ENCODE measurements at places on chromosomes 1 and 21.
A peak's percentile ranks its signal among the peaks of the same experiment; 100 is the strongest.

GRCh38 chr1:111234258-111234657 is 6.7 kb downstream of the CHI3L2 start:
- DNase-seq: no peak

DNA sequence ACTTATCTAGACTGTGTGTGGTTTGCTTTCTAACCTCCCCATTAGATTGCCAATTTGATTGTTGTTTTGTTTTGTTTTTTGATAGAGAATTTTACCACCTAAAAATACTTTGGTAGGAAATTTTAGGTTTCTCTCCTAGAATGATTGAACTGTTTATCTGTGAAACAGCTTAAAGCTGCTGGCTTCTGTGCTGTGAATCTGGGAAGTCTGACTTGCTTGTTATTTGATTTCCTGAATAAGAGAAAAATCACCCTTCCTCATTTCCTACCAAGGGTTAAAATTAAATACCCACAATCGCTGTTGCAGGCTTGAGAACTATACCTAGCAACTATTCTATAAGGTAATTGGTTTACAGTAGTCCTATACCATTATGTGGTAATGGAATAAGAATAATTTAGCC is 198.9 kb upstream of the CACYBP start:
- DNase-seq: no peak

DNA sequence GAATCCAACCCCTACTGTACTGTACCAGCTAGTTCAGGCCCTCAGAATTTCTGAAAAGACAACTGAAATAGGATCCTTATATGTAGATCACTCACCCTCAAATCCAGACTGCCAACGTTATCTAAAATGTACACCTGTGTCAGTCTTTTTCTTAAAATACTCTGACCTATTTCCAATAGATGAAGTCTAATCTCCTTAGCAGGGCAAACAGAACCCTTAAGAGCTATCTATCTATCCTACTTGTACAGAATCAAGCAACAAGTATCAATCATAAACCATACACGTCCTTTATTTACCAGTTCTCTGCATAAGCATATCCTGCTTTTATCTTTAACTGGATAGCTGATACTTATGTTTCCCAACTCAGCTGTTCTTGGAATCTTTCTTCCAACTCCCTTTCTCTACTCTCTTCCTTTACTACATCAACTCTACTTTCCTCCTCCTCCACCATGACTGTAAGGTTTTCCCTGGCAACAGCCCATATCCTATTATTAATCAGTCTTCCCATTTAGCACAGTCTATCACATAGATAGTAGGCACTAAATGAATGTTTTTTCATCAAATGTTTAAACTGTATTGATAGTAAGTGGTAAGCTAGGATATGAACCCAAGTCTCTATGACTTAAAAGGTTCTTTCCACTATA is 2.8 kb downstream of the LRIF1 start:
- DNase-seq: no peak

- no peak for DNase-seq
Observed at GRCh38 chr1:36081926-36082485, 1.9 kb upstream of the TEKT2 start.

DNA sequence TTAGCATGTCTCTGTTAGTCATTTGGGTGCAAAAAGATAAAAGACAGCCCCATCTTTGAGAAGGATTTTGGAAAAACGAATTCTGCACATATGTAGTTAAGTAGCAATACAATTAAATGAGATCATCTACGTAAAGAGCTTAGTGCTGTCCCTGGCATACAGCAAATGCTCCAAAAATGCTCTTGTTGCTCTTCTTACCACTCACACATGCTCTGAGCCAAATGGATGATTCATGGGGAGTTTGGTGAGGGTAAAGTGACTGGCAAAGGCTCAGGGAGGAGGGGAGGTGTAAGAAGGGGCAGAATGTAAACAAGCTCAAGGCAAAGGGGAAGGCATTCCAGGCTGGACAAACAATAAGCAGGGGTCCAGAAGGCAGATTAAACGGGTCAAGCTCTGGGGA is 191.9 kb downstream of the AK5 start:
- no peak for DNase-seq

DNA sequence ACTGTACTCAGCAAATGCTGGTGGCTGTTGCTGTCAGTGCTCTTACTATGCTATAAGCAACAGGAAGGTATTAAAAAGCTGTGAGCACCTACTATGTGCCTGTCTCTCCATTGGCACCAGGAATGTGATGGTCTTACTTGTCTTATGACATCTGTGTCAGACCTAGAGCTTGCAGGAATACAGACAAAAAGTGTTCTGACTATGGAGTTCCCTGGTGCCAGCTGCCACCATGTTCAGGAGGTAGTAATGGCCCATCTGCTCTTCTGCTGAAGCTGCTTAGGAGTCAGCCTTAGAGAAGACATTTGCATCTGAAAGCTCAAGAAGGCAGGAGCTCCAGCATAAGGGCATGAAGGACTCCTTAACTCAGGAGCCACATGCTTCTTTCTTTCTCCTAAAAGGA is 52.3 kb downstream of the MAB21L3 start:
- no peak for DNase-seq

DNA sequence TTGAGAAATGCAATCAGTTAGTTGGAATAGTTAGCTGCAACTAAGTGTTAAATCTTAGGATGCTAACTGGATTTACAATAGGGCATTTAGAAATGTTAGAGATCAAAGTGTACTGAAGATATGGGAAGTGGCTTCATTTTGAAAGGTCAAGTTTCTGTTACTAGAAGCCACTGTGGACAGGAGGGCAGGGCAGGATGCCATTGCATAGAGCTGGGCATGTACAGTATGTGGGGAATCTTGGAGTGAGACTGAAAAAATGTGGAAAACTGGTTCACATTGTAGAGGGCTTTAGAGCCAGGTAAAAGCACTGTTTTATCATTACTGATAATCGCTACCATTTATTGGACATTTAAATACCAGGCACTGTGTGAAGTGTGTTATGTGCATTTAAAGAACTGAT is 31.0 kb downstream of the ARID1A start:
- DNase-seq: no peak

- no peak for DNase-seq
Observed at GRCh38 chr1:116167625-116168276, 56.6 kb downstream of the MAB21L3 start.

DNA sequence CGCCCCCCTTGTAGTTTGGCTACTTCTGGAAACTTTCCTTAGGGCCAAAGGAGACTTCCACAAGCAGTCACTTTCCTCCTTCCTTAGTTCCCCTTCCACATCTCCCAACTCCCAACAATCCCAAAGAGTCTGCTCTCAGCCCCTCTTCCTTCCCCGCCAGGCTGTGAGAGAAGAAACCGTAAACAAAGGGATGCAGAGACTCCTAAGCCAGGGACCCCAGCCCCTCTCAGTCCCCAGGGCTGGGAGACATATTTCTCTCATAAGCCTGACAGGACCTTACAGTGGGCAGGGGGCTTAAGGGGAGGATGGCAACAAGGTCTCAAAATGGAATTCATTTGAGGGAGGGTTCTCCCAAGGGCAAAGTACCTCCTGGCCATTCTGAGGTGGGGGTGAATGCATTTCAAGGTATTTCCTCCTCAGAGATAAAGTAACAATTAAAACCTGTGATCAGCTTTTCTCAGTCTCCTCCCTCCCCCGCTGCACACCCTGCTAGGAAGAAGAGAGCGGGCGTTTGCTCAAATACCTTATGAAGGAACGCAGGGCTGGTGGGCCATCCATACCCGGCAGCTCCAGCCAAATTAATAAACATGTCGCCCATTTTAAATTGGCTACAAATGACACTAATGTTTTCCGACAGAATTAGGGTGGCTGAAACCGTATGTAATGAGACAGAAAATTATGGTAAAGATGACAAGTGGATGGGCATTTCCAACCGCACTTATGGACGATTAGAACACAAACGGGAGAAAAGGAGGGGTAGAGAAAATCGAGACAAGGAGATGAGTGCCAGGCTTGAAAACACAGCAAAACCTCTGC is 4.0 kb downstream of the BARHL2 start:
- DNase-seq: no peak

DNA sequence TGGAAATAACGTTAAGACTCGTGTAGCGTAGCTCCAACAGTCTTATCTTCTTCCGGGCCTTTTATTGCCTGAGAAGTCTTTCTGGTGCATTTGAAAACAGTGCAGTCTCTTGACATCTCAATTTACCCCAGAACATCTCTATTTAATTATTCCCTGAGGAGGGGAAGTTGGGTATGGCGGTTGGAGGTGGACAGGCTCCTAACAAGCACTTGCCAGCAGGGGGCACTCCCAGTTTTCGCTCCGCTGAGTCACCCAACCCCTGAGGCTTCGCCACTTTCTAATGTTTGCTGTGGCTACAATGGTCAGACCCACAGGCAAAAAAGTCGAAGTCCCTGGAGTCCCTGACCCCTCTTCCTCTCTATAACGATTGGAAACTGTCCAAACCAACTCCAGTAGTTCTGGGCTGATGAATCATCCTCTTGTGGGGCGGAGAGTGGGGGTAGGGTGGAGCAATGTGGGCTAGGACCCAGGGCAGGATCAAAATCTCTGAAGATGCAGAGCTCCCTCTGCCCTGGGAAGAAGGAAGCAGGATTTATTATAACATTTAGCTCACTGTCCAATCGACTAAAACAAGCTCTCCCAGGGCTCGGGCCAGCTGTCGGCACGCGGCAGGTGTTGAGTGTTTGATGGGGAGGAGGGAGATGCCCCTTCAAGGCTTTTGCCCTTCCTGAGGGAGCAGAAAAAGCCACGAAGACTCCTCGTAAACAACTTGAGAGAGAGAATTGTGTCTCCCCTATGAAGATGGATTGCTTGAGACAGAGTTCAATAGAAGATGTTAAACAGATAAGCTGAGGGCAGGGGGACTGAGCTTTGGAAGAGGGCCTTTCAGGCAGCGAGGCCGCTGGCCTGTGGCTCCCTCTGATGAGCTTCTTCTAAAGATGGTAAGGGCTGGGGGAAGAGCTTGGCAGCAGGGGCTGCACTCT is 85.7 kb downstream of the BRINP2 start:
- peak; percentile 92 for DNase-seq

GRCh38 chr1:235108876-235109275 is 19.8 kb downstream of the TOMM20 start:
- no peak for DNase-seq

GRCh38 chr1:179091691-179092165 is 9.9 kb downstream of the TOR3A start:
- peak; percentile 18 for DNase-seq

GRCh38 chr1:184116287-184116686 is 64.8 kb downstream of the TSEN15 start:
- DNase-seq: no peak

DNA sequence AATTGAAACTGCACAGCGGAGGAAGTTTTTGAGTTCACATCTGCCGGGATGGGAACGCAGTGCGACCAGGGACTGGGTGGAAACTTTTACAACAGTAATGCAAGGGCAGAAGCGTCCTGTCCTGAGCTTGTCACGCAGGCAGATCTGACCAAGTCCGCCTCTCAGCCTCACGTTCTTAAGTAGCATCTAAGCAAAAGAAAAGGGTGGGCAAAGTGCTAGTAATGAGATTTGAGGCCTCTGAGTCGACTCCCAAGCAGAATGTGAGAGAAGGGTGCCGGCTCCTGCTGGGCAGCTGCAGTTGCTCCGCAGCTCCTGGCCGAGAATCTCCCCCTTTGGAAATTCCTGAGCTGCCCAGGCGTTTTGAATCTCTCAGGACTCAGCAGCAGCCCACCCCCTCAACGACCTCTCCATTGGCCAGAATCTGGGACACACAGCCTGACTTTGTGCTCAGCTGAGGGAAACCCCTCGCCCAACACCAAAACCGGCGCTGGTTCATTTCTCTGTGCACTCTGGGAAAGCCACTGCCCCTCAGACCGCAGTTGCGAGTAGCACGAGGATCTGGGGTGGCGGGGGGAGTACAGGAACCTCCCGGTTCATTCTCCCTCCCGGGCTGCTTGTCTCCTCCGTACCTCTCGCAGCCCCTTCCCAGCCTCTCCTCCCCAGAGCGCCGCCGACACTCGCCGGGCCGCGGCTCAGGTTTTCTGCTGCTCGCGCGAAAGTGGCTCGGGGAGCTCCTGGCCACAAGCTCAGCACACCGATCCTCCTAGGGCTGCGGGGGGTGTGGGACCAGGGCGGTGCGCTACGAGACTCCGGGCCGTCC is 913 bp upstream of the S1PR1 start:
- DNase-seq: peak; percentile 9

- DNase-seq: peak; percentile 54
Observed at GRCh38 chr21:36320421-36321324, 676 bp downstream of the MORC3 start.

DNA sequence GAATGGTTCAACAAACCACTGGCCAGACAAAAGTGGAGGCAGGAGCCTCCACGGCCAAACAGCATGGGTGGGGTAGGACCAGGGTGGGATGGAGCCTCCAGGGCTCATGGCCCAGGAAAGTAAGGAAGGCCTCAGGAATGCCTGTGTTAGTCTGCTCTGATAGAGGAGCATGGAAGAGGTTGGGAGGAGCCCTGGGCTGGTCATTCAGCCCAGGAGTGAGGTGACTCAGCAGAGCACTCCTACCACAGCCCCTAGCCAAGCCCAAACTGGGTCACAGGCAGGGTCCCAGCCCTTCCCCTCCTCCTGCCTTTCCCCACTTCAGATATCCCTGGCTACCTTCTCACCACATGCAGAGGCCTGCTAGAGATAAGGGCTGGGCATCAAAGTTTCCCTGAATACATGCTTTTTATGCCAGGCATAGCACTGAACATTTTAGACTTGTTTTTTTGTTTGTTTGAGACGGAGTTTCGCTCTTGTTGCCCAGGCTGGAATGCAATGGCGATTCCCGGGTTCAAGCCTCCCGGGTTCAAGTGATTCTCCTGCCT is 3.1 kb upstream of the SHISA4 start:
- DNase-seq: no peak

- DNase-seq: no peak
Observed at GRCh38 chr21:29172282-29172681, 41.8 kb downstream of the MAP3K7CL start.

GRCh38 chr1:117630423-117630998 is 24.7 kb downstream of the TENT5C start:
- DNase-seq: no peak

DNA sequence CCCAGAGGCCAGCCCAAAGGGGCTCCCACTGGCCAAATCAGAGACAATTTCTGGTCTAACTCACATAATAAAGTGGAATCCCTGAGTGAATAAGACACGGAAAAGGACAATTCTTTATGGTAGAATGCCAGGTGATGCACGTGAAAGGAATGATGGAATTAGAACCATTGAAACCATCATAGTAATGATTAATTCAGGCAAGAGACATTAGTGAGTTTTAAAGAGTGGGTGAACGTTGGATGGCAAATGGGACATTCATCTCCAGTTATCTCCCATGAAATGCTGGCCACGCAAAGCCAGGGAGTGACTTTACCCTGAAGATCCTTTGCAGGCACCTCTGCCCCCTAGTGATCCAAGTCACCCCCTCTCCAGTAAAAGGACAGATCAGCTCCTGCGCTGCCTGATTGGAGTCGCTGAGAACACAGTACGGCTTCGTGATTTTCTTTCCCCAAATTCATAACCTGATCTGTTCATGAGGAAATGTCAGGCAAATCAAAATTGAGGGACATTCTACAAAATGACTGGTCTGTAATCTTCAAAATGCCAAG is 87.5 kb downstream of the AJAP1 start:
- no peak for DNase-seq

GRCh38 chr1:18793164-18793563 is 66.3 kb downstream of the TAS1R2 start:
- DNase-seq: no peak

GRCh38 chr1:199545780-199546179 is 481.7 kb upstream of the NR5A2 start:
- DNase-seq: no peak

GRCh38 chr1:182113879-182114626 is 52.5 kb upstream of the ZNF648 start:
- no peak for DNase-seq

All from MV-4-11 (cell line).